Activated naive CD8-positive, alpha-beta T cell treated with anti-CD3 and anti-CD28 coated beads for 36 hours (primary cell): ENCODE measurements at places on chromosomes 5 and 9. TPM values are rescaled to one million over a fixed set of nuclear protein-coding genes. Genes with fewer than 3 reads are reported as not detected.

DNA sequence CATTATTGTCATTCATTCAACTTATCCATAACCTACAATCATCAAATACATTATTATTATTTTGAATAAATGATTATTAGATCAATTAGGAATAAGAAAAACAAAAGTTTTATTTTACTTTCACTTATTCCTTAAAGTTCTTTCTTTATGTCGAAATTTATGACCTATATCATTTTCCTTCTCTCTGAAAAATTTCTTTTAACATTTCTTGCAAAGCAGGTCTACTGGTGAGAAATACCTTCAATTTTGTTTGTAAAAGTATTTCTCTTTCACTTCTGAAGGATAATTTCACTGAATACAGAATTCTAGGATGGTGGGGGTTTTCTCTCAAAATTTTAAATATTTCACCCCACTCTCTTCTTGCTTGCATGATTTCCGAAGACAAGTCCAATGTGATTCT is 2.6 kb upstream of the CCNI2 start:
- peaks cover 8% of the 10 kb centered on the region for H3K4me1 ChIP-seq
- H3K27me3 ChIP-seq, result peaks cover 15% of the 10 kb centered on the region
- peaks cover 3% of the 10 kb centered on the region for H3K36me3 ChIP-seq
- no peak overlapping the region for H3K27ac ChIP-seq
- no peak overlapping the region for H3K4me3 ChIP-seq
- no peak for DNase-seq

- no peak for DNase-seq
- no peaks in the 10 kb centered on the region for H3K36me3 ChIP-seq
- H3K4me1 ChIP-seq, result no peaks in the 10 kb centered on the region
- no peaks in the 10 kb centered on the region for H3K27me3 ChIP-seq
Measured at GRCh38 chr5:61948151-61948550, 357.9 kb upstream of the KIF2A start.

GRCh38 chr5:54156577-54156976 is 153.8 kb downstream of the ARL15 start:
- peaks cover 4% of the 10 kb centered on the region for H3K36me3 ChIP-seq
- peaks cover 4% of the 10 kb centered on the region for H3K4me1 ChIP-seq
- no peak overlapping the region for H3K4me3 ChIP-seq
- H3K27ac ChIP-seq, result no peak overlapping the region

CBY3 gene
- total RNA-seq, result 1.1 TPM

DNA sequence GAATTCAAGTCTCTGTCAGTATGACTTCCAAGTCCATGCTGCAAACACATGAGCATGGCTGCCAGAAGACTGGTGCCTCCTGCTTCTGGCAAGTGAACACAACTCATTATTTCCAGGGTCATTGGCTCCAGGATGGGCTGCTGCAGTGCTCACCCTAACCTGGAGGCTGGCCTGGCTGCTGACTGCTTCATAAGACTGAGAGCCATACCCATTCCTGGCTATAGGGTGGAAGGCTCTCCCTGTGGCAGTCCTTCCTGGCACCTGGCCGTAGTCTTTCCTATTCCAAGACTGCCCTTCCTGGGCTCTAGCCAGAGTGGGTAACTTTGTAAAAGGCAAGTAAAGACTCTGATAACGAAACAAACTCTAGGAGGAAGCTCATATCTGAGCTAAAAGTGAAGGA is 51.2 kb downstream of the CXXC5 start:
- H3K4me1 ChIP-seq, result peaks cover 33% of the 10 kb centered on the region
- H3K36me3 ChIP-seq, result peaks cover 1% of the 10 kb centered on the region
- no peak for DNase-seq
- H3K27ac ChIP-seq, result no peak overlapping the region
- H3K4me3 ChIP-seq, result no peak overlapping the region

SIT1 gene
- 69.4 TPM for total RNA-seq

DNA sequence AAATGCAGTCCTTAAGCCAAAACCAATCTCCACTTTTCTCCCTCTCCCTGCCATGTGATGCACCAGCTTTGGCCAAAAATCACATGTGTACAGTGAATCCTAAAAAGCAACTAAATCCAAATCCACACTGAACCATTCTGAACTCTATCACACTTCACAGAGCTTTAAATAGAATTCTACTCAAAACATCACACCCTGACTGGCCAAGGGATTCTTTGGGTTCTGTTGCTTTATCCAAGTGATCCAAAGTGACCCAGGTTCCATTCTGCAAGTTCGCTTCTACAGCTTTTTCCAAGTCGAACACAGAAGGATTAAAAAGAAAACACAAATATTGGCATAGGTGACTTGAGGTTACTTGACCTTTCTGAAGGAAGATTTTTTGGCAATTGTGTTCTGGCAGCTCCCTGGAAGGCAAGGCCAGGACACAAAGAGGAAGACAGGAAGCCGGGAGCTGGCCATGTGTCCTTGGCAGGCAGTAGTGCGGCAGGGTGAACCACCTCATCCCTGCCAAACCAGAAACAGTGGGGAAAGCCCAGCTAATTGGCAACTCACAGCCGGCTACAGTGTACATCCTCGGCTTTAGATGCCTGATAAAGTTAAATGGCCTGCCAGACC is 115.0 kb downstream of the NFIB start:
- H3K27me3 ChIP-seq, result no peaks in the 10 kb centered on the region
- no peaks in the 10 kb centered on the region for H3K4me1 ChIP-seq
- no peaks in the 10 kb centered on the region for H3K36me3 ChIP-seq
- no peak for DNase-seq
- H3K27ac ChIP-seq, result no peak overlapping the region

DNA sequence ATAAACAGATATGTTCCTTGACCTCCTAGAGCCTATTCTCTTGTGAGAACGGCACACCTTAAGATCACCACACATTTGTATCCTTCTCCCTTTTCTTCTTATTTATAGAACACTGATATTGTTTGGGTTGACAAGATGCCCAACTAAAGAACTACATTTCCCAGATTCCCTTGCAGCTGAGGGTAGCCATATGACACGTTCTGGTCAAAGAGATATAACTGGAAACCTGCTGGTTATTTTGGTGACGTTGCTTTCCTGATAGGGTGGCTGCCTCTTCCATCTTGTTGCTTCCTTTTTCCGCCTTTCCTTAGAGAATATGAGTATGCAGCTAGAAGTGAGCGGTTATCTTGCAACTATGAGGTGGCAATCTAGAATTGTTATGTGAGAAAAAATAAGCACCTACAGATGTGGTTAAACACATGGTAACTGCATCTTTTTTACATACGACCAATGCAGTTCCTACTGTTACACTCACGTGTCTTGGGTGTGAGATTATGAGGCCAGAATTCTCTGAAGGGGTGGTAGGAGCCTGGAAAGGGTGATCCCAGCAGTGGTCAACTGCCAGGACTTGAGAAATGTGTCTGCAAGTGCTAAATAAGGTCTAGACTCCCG is 72.9 kb downstream of the SEC61B start:
- no peak for DNase-seq
- no peaks in the 10 kb centered on the region for H3K4me1 ChIP-seq
- no peaks in the 10 kb centered on the region for H3K36me3 ChIP-seq
- H3K27me3 ChIP-seq, result peaks cover 13% of the 10 kb centered on the region
- H3K27ac ChIP-seq, result no peak overlapping the region
- H3K4me3 ChIP-seq, result no peak overlapping the region

DNA sequence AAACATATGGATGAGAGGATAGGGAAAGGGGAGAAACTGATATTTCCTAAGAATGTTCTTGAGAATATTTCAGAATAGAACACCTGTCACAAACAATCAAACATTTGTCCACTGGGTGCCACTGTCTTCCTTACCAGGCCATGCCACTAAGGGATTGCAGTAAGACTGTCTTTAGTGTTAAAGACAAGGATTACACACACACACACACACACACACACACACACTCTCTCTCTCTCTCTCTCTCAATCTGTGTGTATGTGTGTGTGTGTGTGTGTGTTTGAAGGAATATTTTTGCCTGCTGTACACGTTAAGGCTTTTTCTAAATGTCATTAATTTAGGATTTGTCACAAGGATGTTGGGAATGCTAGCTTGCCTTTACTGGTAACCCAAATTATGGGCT is 54.4 kb downstream of the CCDC192 start:
- H3K4me3 ChIP-seq, result no peak overlapping the region
- no peak overlapping the region for H3K27ac ChIP-seq
- H3K36me3 ChIP-seq, result no peaks in the 10 kb centered on the region
- no peaks in the 10 kb centered on the region for H3K27me3 ChIP-seq
- DNase-seq, result no peak

DNA sequence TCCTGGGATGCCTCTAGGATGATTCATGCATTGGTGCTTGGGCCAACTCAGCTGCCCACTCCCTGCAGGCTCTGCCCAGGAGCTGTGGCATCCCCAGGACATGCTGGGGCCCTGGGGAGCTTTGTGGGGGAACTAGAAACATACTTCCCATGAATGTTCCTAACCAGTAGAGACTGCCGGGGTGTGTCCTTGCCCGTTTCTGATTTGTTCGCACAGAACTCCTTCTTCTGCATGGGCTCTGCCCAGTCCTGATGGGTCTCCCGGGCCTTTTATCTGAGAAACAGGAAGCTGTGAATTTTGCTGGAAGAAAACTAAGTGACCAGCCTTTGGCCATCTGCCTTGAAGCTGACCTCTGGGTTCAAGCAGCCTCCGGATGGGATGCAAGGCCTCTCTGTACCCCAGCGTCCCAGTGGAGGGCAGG is 71.6 kb upstream of the RNU6ATAC start:
- no peaks in the 10 kb centered on the region for H3K4me1 ChIP-seq
- H3K27me3 ChIP-seq, result peaks cover 2% of the 10 kb centered on the region
- H3K4me3 ChIP-seq, result no peak overlapping the region
- H3K36me3 ChIP-seq, result no peaks in the 10 kb centered on the region
- no peak overlapping the region for H3K27ac ChIP-seq

DNA sequence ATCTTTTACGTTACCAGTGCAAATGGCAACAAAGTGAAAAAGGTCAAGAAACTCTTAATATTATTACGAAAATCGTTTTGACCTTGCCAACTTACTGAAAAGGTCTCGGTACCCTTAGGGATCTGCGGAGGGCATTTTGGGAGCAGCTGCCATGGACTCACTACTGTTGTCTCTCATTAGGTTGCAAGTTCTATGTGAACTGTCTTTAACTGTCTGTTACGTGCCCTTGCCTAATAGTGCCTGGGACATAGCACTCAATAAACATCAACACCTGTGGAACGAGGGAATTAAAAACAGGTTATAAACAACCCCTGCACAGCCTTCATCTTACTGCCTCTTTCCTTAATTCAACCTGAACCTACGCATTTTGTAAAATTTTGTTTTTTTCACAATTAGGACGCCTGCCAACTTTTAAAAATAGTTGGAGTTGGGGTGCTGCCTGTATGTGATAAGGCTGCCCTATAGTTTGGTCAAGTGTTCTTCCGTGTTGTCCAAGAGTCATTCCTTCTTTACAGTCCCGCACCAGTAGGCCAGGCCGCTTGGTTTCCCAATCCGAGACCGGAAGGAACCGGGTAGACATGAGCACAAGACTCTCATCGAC is 527 bp upstream of the SREK1 start:
- H3K36me3 ChIP-seq, result peaks cover 11% of the 10 kb centered on the region
- no peak for DNase-seq
- H3K4me1 ChIP-seq, result peaks cover 49% of the 10 kb centered on the region
- H3K4me3 ChIP-seq, result peak overlapping the region; percentile 90

TPPP gene
- 0.08 TPM for total RNA-seq

DNA sequence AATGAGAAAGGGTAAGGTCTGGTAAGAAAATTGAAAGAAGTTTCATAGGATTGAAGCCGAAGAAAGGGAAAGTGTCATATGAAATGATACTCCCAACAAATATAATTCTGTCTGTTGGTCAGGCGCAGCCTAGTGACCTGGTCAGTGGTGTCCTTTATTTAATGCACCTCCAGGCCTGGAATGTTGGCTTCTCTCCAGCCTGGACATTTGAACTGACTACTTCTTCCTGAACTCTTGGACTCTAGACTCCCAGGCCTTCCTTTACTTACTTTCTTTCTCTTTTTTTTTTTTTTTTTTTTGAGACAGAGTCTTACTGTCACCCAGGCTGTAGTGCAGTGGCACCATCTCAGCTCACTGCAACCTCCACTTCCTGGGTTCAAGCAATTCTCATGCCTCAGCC is 1381.5 kb upstream of the WWC1 start:
- H3K27me3 ChIP-seq, result no peaks in the 10 kb centered on the region
- H3K27ac ChIP-seq, result no peak overlapping the region
- H3K4me1 ChIP-seq, result no peaks in the 10 kb centered on the region

GRCh38 chr9:69122549-69123141 is 51.4 kb upstream of the TJP2 start:
- DNase-seq, result no peak
- H3K4me3 ChIP-seq, result peak overlapping the region; percentile 85
- no peaks in the 10 kb centered on the region for H3K36me3 ChIP-seq
- H3K27ac ChIP-seq, result no peak overlapping the region
- H3K4me1 ChIP-seq, result peaks cover 13% of the 10 kb centered on the region

DNA sequence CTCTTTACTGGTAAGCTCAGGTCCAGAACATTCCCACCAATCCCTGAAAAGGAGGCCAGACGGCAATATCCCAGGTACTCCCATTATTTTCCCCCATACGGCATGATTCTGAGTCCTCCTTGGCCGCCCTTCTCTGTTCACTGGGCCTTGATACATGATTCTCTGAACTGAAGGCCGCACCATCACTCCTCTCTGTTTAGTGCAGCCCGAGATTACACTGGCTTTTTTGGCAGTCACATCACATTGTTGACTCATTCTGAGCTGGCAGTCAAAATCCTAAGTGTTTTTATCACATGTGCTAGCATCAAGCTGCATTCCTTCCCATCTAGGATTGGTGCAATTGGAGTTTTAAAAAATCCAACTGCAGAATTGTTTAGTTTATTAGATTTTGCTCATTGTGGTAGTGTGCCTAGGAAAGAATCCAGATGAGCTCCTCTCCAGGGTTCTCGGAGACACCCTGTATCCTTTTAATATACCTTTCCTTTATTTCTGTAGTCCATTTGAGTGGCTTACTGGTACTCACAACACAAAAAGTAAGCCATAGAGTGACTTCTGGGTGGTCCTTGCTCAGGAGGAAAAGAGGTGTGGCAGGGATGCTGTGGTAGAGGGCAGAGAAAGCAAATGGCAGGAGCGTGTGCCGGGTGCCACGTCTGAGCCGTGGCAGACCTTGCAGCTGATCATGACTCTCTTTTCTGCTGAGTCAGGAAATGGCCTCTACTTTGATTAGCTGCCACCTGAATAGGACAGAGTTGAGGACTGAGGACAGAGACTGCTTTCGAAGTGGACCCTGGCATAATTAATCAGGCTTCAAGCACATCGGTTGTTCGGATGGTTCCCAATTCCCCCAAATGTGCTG is 121.1 kb upstream of the IL12B start:
- H3K27ac ChIP-seq, result no peak overlapping the region
- H3K27me3 ChIP-seq, result peaks cover 15% of the 10 kb centered on the region
- no peak overlapping the region for H3K4me3 ChIP-seq

GRCh38 chr5:35920890-35921289 is 17.5 kb downstream of the CAPSL start:
- no peak for DNase-seq
- H3K27me3 ChIP-seq, result no peaks in the 10 kb centered on the region
- H3K4me3 ChIP-seq, result no peak overlapping the region
- peaks cover 44% of the 10 kb centered on the region for H3K4me1 ChIP-seq
- H3K27ac ChIP-seq, result no peak overlapping the region

- H3K27ac ChIP-seq, result no peak overlapping the region
- no peaks in the 10 kb centered on the region for H3K36me3 ChIP-seq
- H3K27me3 ChIP-seq, result peaks cover 13% of the 10 kb centered on the region
Measured at GRCh38 chr5:71894091-71894490, 175.0 kb downstream of the CARTPT start.

- peak overlapping the region; percentile 76 for H3K4me3 ChIP-seq
- peak overlapping the region; percentile 99 for H3K27ac ChIP-seq
- peaks cover 54% of the 10 kb centered on the region for H3K4me1 ChIP-seq
- peaks cover 42% of the 10 kb centered on the region for H3K36me3 ChIP-seq
- H3K27me3 ChIP-seq, result no peaks in the 10 kb centered on the region
Measured at GRCh38 chr9:130128251-130128650, 44.0 kb upstream of the NCS1 start.

- peaks cover 50% of the 10 kb centered on the region for H3K27me3 ChIP-seq
- no peak for DNase-seq
- no peak overlapping the region for H3K4me3 ChIP-seq
- H3K36me3 ChIP-seq, result peaks cover 24% of the 10 kb centered on the region
- no peak overlapping the region for H3K27ac ChIP-seq
Measured at GRCh38 chr5:140796718-140797095, 2.1 kb downstream of the PCDHA2 start.

PHF24 gene
- total RNA-seq, result 0.30 TPM

EGFLAM gene
- not detected for total RNA-seq
